IMR-90 (cell line): ENCODE measurements at places on chromosomes 5 and 9.

GRCh38 chr5:17880869-17881268 lies 246.6 kb downstream of the TAF11L14 start:
- DNase-seq, result no peak

- DNase-seq, result no peak
Observed at GRCh38 chr9:121690316-121690715, 38.9 kb downstream of the DAB2IP start.

DNA sequence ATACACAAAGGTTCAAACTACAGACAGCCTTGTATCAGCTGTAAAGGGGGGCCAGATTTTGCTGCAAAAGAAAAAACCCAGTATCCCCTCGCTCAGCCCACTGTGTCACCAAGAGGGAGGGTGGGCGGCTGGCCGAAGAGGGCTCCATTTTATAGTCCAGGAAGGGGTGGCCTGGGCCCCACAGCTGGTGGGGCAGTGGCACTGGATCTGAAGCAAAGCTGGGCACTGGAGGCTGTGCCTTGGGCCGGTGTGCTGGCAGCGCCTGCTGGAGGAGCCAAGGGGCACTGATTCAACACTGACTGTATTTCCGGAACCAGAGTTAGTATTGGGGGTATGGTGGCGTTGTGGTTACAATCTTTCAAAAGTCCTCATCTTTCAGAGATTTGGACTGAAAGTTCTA lies 9.1 kb downstream of the BRD3 start:
- peak; percentile 9 for DNase-seq

- DNase-seq, result no peak
Observed at GRCh38 chr9:110047232-110047954, 160.6 kb downstream of the C9orf152 start.

DNA sequence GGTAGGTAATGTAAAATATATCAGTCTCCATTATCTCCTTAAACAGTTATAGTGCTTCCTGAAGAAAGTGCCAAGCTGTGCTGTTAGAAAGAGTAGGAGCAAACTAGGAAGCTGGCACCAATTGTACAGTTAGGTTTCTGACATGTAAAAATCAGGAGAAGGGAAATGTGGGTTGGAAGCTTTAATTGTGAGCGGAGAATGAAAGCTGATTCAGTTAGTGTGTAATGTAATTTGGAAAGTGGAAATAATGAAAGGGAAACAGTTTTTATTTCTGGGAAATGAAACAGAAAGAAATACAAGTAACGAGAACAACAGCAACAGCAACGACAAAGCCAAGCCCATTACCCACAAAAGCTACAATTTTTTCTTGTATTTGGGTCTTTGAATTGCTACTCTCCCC lies 48.8 kb upstream of the JAK2 start:
- DNase-seq, result no peak

DNA sequence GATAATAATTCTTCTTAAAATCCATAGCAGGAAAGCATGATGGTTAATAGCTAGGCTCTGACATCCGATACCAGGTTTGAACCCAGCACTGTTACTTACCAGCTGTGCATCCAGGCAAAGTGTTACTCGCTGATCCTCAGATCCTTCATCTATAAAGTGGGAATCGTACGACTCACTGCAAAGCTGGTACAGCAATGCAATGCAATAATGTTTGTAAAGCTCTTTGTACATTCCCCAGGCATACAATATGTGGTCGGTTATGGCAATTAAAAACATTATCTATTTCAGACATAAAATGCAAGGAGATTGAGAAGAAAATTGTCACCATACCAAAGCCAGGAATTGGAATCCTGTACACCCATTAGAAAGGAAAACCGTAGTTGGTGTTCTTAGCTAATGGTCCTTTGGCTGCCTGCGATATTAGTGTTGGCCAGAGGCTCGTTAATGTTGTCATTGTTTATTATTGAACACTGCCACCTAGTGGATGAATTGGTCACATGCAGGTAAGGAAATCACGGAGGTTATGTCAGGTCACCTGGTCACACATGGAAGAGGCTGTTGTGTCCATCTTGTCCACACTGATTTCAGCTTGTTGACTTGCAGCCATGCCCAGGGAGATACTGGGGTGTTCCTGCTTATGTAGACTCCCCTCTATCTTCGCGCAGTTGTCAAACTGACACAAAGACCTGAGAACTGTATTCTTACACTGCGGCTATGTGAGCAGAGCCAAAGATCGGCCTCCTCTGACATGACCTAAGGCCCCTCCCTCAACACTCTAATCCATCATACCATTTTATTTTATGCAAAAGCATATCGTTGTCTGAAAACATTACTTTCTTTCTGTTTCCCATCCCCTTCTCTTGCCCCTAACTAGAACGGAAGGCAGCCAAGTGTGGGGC lies 87.5 kb upstream of the PPP2R2B start:
- DNase-seq, result peak; percentile 69

- DNase-seq, result peak; percentile 49
Observed at GRCh38 chr9:114592356-114592755, 4.8 kb downstream of the ATP6V1G1 start.

DNA sequence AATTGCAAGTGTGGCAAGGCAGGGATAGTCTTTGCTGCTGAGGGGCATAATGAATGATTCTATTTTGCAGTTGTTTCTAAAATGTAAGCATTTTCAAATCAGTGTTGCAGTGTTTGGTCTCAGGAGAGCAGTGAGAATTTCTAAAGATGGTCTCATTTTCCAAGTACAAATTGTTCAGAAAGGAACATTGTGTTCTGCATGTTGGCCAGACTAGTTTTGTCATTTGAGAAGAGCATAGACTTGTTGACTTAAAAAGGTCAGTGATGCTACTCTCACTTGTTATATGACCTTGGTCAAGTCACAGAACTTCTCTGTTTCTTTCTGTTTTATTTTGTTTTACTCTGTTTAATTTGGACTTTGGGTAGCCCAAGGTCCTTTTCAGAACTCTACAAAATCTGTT lies 344.6 kb downstream of the OSTF1 start:
- no peak for DNase-seq

DNA sequence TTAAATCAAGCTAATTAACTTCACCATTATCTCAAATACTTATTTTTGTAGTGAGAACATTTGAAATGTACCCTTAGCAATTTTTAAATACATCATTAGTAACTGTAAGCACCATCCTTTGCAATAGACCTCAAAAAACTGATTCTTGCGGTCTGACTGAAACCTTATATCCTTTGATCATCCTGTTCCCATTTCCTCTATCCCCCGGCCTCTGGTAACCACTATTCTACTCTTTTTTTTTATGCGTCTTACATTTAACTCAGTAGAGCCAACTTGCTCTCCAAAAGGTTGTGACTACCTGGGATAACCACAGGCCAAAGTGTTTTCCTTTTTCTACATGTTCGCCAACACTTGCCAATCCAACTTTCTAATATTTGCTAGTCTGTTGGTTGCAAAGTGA lies 106.1 kb downstream of the IRX1 start:
- DNase-seq, result no peak

- no peak for DNase-seq
Observed at GRCh38 chr9:129200255-129200654, 22.2 kb upstream of the IER5L start.

DNA sequence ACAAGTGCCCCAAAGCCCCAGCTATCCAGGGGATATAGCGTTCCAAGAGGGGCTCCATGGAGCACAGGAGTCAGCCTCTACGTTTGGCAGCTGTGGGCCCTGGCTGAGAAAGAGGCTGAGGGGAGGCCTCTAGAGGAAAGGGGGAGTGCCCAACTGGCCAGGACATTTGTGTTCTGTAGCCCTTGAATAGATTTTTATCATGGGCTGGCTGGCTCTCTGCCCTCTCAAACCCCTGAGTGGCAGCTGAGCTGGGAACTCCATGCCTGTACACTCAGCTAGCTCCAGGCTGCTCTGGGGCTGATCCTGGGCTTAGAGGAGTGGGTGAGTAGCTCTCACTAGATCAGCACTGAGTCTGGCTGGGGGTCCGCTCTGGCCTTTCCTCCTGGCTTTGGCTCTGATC lies 285.0 kb downstream of the ZSWIM6 start:
- DNase-seq, result no peak
